ENCODE measurements at places on chromosomes 6 and 20. TPM values are rescaled to one million over a fixed set of nuclear protein-coding genes. Genes with fewer than 3 reads are reported as not detected.

Gene SEMG1
- total RNA-seq: not detected

Gene C20orf96
- 6.4 TPM for total RNA-seq

Gene TCF15
- not detected for total RNA-seq

Gene SALL4
- 0.10 TPM for total RNA-seq

Gene OVOL2
- total RNA-seq: 0.41 TPM

Gene CGA
- not detected for total RNA-seq

Gene FOXA2
- not detected for total RNA-seq

Gene TMEM14B
- 78.3 TPM for total RNA-seq

Gene CYB5R4
- 32.0 TPM for total RNA-seq

Gene SIRPA
- total RNA-seq: 0.22 TPM

Gene CLDN20
- not detected for total RNA-seq

Gene LHFPL5
- total RNA-seq: not detected

Gene SLC17A3
- 1.7 TPM for total RNA-seq

Gene WASF1
- total RNA-seq: 2.6 TPM

Gene GJE1
- total RNA-seq: not detected

Gene APOBEC2
- not detected for total RNA-seq

Gene DEFB124
- not detected for total RNA-seq

Gene ANKEF1
- 5.8 TPM for total RNA-seq

Gene NINL
- total RNA-seq: 5.2 TPM

Gene MCM8
- 39.2 TPM for total RNA-seq

Gene HLA-DRB5
- 1.7 TPM for total RNA-seq

Gene KCNB1
- not detected for total RNA-seq

Gene SNX21
- total RNA-seq: 1.8 TPM

Gene ZNF165
- 5.1 TPM for total RNA-seq

Gene IMPG1
- not detected for total RNA-seq

Gene NUP43
- 78.7 TPM for total RNA-seq
